ENCODE measurements at places on chromosomes 3 and 15.

DNA sequence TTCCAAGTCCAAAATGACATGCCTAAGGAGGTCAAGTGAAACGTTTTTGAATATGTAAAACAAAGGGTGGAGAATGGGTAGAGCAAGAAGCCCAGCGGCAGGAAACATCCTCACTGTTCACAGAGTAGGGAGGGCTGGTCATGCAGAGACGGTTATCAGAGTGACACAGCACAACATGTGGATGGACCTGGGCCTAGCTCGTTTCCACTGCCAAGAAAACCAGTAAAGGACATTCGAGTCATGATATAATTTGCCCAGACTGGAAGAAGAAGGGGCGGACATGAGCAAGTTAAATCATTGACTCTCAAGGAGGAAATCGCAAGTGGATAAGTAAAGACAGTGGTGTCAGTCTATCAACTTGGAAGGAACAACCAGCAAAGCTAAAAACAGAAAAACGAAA is 89.3 kb downstream of the LRIG1 start:
- DNase-seq, result no peak

DNA sequence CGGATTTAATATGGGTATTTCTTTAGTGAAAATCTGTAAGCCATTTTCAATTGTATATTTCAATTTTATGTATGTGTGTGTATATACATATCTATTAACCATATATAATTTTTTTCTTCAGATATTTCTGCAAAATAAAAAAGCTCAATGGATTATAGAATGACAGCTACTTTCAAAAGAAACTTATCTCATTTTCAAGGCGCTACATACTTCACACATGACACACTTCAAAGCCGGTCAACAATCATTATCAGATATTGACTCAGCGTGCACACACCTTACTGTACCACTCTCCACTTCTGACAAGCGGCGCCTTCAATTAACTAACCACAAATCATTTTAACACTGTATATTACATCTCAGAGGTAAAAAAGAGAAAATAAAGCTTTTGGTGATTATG is 39.6 kb downstream of the ATP13A3 start:
- no peak for DNase-seq

DNA sequence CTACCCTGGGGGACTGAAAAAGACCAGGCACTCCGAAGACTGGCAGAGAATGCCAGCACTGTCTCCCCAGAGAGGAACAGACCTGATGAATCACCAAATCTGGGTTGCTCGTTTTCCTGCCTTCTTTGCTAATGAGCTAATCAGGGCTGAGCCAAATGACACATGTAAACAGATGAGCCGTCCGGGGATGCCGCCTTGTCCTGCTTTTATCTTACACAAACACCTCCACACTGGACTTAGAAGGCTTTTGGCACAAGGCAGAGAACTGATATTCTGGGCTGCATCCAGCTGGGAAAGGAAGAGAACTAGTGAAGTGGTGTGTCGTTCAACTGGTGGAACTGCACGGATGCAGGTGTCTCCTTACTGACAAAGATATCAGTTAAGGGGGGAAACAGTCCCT is 88.1 kb downstream of the MECOM start:
- no peak for DNase-seq

DNA sequence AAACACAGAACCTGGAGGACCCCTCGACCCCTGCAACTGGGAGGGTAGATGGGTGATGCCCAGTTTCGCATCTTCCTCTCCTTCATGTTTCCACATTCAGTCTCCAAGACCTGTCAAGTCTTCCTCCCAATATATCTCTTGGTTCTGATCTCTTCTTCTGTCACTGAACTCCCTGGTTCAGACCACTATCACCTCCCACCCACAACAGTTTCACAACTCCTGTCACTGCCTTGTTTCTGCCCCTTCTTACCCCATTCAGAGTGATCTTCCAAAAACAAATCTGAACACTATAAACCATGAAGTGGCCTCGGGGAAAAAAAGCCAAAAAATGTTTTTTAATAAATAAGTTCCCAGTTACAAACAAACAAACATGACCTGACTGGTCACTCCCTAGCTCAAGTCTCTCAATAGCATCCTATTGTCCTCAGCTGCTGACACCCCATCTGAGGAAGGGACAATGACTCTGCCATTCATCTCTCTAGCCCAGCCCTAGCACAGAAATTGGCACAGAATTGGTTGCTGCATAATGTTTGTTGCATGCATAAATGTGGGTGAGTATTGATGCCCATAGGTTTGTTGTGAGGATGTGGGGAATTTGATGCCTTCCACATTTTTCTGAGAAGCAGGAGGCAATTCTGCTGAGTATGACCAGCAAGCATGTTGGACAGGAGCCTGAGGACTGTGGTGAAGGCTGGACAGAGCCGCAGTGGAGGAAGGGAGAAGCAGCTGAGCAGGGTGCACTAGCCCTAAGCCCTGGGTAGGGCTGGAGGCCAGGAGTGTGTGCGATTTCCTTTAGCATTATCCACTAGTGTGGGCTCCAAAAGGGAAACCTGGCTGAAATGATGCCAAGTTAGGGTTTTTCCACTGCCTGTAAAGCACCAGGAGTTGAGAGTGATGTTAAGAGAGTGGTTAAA is 12.2 kb upstream of the XYLB start:
- no peak for DNase-seq

GRCh38 chr3:125146626-125147490 is 65.7 kb downstream of the SLC12A8 start:
- DNase-seq, result no peak

DNA sequence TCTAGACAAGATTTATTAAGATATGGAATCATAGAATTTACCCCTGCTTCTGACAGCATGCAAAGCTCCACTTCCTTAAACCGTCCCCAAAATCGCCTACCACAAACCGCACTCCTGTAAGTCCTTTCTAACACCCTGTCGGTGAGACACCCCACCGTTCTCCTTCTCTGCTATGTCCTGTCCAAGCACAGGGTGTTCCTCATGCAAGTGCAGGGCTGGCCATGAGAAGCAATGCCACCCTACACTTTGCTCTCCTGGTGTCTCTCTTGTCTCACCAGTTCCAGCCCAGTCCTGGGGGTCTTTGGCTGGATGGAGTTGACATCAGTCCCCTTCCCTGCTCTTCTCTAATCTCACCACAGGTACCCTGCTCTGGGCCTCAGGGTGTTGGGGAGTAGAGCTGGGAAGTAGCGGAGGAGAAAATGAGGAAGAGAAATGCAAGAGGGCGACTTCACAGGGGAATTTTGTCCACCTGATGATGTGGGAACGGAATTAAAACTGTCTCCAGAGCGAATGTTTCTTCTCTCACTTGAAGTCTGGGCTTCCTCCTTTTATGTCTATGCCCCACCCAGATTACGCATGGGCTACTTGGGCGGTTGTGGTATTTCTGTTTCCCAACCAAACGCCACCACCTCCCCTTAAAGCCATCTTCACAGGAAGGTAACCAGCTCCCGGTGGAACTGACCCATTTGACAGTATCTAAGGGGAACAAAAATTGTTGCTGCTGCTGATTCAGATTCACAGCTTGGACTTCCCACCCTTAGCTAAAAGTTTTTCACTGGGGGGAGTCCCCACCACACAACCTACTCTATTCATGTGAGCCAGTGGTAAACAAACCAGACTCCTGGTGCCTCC is 49.9 kb downstream of the CASR start:
- no peak for DNase-seq

DNA sequence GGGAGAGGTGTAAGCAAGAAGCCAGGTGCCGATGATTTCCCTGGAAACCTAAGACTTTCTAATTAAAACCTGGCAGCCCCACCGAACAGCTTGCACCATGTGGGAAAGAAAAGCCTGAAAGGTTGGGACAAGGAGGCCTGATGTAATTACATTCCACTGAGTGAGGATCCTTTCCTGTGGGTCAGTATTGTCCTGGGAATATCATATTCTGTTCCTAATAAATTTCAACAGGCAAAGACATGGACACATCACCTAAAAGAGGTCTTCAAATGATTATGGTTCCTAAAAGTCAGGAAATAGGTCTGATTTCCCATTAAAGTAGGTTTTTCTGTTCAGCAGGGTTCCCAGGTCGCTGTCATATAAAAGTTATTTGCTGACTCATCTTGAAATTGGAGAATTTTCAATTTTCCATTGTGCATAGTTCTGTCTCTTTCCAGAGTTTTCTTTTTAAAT is 58.5 kb downstream of the DUT start:
- DNase-seq, result no peak

DNA sequence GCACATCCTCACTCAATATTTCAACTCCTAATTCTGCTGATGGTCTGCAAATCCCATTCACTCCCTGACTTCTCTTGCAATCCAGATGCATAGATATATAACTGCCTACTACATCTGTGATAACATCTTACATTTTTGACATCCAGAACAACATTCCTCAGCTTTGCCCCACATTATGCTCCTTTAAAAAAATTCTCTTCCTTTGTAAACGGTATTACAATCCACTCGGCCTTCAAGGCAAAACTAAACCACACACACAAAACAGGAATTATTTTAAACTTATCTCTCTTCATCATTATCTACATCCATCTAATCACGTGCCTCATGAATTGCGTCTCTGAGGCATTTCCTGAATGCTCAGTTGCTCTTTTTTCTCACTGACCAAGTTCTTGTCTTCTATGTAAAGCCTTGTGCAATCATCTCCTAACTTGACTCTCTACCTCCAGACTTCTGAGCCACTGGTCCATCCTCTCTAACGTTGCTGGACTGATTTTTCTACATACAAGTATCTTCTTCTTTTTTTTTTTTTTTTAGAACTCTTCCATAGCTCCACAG is 117.0 kb downstream of the SATB1 start:
- DNase-seq, result no peak

- no peak for DNase-seq
Observed at GRCh38 chr3:112782491-112782890, 64.2 kb downstream of the CD200R1L start.

All from activated CD4-positive, alpha-beta T cell treated with anti-CD3 and anti-CD28 coated beads for 24 hours (primary cell).